ENCODE measurements at places on chromosomes 5 and 9.

- DNase-seq = no peak
These were observed 13.4 kb upstream of the JADE2 start for GRCh38 chr5:134511796-134512660.

DNA sequence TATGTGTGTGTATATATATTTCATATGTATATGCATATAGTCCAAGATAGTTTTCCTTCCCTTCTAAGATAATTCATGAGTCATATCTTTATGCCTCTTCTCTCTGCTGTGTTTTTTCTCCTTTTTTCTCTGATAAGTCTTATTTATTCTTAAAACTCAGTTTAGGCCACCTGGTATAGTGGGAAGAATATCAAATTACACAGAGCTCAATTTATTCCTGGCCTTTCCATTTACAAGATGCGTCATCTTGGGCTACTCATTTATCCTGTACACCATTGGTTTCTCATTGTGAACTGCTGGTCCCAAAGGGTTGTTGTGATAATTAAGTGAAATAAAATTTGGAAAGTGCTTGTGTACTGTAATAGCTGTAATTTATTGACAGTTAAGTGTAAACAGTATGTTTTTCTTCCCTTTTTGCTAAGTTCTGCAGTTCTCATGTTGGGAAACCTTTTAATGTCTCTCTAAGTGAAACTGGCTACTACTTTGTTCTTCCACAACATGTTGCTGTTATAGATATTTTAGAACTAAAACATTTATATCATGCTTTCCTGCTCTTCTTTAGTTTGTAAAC lies 19.4 kb downstream of the CCDC171 start:
- no peak for DNase-seq

DNA sequence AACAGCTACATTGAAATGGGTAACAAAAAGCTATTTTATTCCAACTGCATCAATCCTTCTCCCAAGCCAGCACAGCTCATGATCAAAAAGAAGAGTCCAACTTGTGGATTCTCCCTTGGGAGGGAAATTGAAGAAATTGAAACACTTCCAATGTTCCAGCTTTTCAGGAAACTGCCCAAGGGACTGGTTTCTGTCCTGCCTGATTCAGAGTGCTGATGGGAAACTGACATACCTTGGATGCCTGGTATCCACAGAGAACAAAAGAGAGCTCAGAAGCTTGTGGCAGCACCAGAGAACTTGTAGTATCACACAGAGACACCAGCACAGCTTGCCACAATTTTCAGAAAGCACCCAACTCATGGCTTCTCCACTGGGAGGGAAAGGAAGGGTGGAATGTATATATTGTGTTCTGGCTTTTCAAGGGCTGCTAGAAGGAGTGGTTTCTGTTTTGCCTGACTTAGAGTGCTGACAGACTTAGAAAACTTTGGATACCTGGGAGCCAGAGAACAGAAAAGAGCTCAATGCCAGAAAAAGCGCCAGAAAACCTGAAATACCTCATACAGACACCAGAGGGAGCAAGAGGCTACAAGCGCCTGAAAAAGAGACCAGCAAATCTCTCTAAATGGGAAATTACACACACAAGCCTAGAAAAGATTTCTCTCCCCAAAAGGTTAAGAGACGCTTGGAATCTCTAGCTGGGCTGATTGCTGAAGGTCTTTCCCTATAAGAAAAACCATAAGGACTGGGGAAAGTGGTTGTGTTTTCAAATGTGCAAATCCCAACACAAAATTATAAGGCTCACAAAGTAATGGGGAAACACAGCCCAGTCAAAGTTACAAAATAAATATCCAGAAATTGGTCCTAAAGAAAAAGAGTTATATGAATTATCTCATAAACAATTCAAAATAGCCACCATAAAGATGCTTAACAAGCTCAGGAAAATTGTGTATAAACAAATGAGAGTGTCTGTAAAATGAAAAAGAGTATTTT lies 178.8 kb downstream of the SPOCK1 start:
- peak; percentile 40 for DNase-seq

GRCh38 chr5:113692466-113692865 lies 179.0 kb downstream of the YTHDC2 start:
- DNase-seq = no peak

- no peak for DNase-seq
These were observed 74.7 kb downstream of the ARHGAP26 start for GRCh38 chr5:142844866-142845265.

DNA sequence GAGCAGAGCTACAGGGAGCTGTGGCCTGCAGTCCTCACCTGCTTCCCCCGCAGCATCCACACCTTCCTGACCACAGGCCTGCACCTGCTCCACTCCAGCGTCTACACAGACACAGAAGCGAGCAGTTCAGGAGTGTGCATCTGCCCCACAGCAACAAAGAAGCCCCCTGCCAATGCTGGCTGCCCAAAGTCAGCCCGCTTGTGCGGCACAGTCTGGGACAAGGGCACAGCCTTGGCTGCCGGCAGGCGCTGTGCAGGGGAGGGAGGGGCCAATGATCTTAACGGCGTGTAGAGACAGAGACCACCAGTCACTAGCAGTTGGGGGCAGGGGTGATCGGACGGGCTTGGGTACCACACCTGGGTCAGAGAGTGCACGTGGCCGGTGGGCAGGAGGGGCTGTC lies 6.6 kb downstream of the BRD9 start:
- no peak for DNase-seq

- no peak for DNase-seq
These were observed 364.2 kb upstream of the PDE4D start for GRCh38 chr5:60257596-60258271.

GRCh38 chr9:37632479-37632878 lies 18.3 kb upstream of the FRMPD1 start:
- no peak for DNase-seq

DNA sequence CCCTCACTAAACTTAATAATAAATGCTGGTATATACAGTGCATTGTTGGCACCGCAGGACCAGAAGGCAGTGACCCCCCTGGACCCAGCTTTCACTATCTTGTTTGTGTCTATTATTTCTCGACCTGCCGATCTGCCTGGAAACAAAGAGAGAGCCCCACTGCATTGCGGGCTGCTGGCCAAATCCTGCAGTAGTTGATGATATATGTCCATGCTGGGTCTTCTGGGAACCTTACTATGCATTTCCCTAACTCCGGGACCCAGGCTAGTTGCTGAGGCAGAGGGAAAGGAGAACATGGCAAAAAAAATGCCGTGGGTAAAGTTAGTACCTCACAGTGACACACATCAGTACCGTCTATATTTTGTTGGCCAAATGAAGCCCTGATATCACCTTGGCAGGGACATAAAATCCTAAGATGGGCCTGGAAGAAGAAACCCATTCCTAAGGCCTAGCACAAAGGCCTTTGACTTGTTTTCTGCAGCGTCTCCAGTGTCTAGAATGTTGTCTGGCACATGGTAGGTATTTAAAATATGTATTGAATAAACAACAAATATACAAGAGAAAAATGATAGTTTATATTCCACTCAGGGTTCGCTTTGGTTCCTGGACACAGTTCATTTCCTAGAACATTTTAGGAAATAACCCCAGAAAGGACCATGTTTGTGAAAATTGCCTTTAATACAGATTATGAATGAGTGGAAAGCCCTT lies 46.1 kb downstream of the NMUR2 start:
- DNase-seq = no peak

DNA sequence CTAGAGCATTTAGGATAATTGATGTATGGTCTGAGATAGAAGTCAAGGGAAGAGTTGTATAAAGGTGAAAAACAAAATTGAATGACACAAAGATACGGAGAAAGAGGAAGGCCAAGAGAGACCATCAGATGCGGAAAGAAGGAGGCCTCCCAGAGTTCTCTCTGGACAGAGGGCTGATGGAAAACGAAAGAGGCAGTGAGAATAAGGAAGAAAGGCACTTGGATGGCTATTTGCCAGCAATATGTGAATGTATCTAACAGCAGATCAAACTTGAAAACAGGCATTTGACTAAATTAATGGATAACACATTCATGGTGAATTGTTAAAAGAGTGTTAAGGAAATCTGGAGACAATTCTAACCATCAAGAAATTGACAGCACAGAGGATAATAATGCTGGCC lies 2.4 kb upstream of the DOCK8 start:
- no peak for DNase-seq

- DNase-seq = peak; percentile 73
These were observed 15.4 kb downstream of the FAM174A start for GRCh38 chr5:100550531-100551051.

DNA sequence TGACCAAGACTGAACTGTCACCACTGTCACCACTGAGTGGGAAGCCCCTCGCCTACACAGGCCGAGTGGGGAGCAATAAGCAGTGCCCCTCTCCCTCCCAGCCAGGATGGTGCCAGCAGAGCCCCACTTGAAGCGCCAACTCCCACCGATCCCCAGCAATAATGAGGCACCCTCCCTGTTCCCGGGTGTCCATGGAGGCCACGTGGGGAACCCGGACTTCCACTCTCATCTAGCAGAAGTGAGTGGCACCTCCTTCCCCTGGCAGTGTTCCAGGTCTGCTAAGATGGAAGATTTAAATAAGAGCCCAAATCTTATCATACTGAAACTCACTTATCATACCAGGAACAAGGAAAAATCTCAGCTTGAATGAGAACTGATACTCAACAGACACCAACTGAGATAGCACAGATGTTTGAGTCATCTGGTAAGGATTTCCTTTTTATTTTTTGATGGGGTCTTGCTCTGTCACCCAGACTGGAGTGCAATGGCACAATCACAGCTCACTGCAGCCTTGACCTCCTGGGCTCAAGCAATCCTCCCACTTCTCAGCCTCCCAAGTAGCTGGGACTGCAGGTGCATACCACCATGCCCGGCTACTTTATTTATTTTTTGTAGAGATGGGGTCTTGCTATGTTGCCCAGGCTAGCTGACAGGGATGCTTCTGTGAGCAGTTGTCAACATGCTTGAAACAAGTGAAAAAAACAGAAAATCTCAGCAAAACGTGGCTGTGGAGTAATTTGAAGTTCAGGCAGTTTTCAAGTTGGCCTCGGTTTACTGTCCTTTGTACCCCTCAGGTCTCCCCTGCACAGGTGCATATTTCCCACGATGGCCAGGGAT lies 29.6 kb upstream of the ASS1 start:
- DNase-seq = no peak

GRCh38 chr5:77945874-77946273 lies 169.7 kb upstream of the TBCA start:
- no peak for DNase-seq

DNA sequence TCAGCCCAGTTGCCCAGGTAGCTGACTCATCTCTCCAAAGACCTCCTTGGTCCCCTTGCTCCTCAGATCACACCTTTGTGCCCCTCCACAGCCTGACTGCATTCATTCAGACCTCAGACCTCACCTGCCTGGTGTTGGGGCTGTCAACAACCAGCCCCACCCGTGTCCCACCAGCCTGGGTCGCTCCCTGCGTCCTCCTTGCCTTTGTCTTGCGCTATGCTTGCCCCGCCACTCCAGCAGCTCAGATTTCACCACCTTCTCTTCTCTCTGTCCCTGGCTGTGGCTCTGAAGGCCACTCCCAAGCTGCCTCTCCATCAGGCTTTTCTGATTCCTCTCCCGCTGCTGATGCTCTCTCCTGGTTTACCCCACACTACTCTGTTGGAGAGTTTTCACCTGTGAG lies 103.5 kb downstream of the MVB12B start:
- no peak for DNase-seq

GRCh38 chr9:133089271-133089671 lies 27.5 kb downstream of the CEL start:
- DNase-seq = peak; percentile 23

DNA sequence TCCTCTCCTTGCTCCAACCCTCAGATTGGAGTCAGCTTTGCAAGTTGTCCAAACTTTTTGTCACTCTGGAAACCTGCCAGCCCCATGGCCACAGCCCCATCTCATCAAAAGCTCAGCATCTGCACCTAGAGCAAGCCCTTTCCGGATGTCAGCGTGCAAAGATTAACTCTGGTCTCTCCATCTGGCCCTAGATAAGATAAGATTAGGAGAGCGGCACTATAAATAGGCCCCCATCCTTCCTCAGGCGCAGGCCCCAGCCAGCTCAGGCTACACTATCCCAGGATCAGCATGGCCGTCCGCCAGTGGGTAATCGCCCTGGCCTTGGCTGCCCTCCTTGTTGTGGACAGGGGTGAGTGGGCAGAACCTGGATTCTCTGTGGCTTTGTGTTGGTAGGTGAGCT lies at the start of gene SPINK4:
Gene SPINK4, plus strand, starts transcription at position 247 of the 400 bp plus-strand sequence. Its CDS starts 42 bp downstream, at position 289.
- no peak for DNase-seq

- peak; percentile 27 for DNase-seq
These were observed 236.2 kb upstream of the NFIL3 start for GRCh38 chr9:91659529-91660495.

GRCh38 chr5:146622391-146622790 lies 106.4 kb upstream of the GPR151 start:
- no peak for DNase-seq

- DNase-seq = no peak
These were observed 51.5 kb upstream of the ADAMTSL1 start for GRCh38 chr9:18422296-18423036.

DNA sequence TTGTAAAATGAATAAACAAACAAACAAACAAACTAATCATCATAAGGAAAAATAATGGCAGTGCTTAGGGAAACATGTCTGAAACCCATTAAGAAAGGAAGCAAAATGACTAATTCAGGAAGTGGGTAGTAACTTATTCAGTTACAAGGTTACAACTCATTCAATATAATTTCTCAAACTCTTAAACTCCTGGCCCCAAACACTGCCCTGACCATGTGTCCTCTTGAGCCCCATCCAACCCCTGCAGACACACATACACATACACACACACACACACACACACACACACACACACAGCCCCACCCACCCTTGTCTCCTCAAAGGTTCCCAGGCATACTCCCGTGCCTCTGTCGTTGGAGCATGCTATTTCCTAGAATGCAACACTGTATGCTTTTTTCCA lies 193.9 kb downstream of the SEC61B start:
- peak; percentile 21 for DNase-seq

GRCh38 chr5:141603923-141604717 lies 14.7 kb downstream of the DIAPH1 start:
- no peak for DNase-seq
